ENCODE measurements at places on chromosomes 1 and 21.
A peak's percentile ranks its signal among the peaks of the same experiment; 100 is the strongest.

DNA sequence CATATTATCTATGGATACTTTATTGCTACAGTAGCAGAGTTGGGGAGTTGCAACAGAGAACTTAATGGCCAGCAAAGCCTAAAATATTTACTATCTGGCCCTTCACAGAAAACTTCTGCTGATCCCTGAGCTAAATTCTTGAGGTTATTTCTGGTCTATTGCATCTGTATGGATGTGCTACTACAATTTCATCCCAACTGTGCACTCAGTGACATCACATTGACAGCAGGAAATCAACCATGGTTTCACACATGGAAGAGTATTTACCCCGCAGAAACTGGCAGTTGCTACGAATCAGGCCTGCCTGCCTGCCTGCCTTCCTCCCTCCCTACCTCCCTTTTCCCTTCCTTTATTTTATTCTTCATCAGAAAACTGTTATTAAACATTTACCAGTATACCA lies 12.1 kb downstream of the CLCA2 start:
- no peak for DNase-seq

- no peak for DNase-seq
These were observed 13.6 kb downstream of the MTR start for GRCh38 chr1:236808564-236809130.

DNA sequence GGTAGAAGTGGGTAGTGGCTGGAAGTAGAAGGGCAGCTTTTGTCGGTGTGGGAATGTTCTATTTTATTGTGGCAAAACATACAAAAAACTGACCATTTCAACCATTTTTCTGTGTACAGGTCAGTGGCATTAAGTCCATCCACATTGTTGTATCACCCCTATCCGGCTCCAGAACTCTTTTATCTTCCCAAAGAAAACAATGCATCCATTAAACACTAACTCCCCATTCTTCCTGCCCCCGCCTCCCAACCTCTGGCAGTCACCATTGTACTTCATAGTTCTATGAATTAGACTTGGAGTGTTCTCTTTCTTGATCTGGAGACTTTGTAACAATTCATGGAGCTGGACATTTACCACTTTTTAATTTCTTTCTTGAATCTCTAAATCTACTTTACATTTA lies 55.7 kb downstream of the DEGS1 start:
- no peak for DNase-seq

GRCh38 chr1:211951856-211952255 lies 83.5 kb downstream of the INTS7 start:
- DNase-seq, result peak; percentile 35

- no peak for DNase-seq
These were observed 12.3 kb downstream of the SLC44A3 start for GRCh38 chr1:94832446-94832845.

DNA sequence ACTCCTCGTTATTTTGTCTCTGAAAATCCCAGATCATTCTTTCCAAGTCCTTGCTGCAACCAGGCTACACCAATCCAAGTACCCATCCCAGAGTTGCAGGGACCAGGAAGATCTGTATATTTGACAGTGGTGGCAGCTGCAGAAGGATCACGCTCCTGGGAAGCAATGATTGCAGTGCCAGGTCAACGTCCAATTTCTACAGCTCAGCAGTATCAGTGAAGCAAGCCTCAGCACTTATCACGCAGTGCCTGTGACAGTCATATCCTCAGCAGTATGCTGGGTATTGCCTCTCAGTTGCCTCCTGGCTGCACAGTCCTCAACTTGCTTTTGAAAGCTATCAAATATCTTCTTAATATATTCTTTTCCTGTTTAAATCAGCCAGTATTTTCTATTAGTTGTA lies 66.7 kb downstream of the BARHL2 start:
- peak; percentile 42 for DNase-seq

- DNase-seq, result no peak
These were observed 83.5 kb downstream of the HHAT start for GRCh38 chr1:210412240-210412639.

DNA sequence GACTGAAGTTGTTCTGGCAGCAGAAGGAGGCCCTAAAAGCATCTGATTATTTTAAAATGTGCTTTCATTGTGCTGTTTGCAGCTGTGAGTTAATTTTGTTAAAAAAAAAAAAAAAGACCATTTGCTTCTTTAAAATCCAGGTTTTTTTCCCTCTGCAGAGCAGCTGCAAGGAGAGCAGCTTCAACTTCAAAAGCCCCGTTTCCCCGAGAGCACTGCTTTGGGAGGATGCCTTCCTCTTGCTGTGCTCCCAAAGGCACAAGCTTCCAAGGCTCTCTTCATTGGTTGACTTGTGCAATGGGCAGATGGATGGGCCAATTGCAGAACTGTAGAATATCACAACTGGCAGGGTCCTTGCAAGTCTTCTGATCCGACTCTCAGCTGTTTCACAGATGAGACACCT lies 459.2 kb upstream of the PKN2 start:
- DNase-seq, result no peak

GRCh38 chr1:60697204-60697994 lies 385.0 kb upstream of the NFIA start:
- no peak for DNase-seq

DNA sequence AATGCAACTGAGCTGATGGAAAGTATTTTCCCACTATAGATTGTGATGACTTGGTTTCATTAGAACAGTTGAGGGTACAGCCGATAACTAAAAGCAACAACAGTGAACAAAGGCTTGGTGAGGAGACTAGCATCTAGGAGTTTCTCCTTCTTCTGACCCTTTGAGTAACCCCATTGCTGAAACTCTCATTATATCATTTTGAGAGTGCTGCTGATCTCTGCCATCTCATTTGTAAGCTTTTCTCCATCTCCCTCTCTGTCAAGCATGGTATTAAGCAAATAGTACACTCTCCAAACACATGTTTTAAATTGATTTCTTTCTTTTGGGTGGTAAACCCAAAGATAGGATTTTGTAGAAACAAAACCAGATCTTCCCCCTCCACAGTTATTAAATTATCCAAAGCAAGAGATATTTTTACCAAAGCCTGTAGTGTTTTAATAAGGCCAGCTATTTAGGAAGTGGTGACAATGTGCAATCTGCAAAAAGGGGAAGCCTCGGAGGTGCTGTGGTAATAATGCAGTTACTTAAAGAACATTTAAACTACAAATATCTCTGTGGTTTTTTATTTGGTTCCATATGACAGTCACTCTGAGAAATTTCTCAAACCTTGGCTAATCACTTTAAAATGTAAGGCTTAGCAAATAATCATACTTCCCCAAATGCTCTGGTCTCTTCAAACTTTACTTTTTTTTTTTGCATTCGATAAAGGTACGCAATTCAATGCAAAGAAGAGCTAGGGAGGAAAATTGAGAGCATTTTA lies 287.5 kb downstream of the HLX start:
- DNase-seq, result no peak

DNA sequence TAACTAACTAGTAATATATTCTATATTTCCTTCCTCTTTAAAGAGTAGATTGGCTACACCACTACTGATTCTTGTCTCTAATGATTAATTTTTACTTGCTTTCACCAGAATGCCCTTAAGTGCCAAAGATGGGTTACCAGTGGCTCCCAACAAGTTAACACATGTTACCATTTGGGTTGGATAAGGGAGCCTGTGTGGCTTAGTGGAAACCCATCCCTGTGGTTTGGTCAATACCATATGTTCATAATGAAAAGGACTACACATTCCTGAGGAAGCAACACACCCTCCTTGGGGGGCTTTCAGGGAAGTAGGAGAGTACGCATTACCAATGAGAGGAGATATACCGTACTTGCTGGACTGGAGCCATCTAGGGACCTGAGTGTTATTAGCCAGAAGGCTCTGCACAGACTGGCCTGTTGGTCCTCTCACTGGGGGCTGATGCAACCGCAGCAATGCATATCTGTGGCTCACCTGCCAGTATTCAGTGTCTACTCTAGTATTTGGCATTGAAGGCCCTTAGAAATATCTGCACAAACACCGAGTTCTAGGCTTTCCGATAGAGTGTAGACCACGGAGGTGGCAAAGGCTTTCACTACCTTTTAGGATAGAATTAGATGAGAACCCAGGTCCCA lies 29.3 kb upstream of the PLXNA2 start:
- no peak for DNase-seq

GRCh38 chr1:90391126-90391525 lies 326.0 kb downstream of the BARHL2 start:
- no peak for DNase-seq

GRCh38 chr1:242057745-242058115 lies 58.8 kb upstream of the MAP1LC3C start:
- DNase-seq, result no peak

DNA sequence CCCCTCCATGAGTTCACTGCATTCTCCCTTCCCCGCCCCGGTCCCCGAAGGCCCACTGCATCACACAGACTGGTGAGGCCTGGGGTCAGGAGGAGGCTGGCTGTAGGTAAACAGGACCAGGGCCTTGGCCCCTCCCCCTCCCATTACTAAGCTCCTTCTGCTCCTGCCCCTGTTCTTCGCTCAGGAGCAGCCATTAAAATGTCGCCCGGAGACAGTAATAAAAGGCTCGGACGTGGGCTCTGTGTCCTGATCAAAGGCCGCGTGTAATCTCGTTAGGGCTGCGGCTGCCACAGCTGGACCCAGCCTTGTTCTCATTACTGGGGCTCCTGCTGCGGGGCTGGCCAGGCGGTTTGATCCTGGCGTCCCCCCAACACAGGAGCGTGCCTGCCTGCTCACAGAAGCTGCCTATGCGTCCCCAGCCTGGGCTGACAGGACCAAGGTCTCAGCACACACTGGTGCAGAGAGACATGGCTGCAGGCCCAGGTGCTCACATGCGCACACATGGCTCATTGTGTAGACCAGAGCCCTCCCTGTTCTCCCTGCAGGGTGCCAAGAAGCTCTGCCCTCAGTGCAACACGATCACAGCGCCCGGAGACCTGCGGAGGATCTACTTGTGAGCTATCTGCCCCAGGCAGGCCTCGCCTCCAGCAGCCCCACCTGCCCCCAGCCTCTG lies 24.0 kb downstream of the TMEM53 start:
- peak; percentile 77 for DNase-seq

- DNase-seq, result peak; percentile 53
These were observed 1.6 kb downstream of the CLIC6 start for GRCh38 chr21:34670220-34670961.

DNA sequence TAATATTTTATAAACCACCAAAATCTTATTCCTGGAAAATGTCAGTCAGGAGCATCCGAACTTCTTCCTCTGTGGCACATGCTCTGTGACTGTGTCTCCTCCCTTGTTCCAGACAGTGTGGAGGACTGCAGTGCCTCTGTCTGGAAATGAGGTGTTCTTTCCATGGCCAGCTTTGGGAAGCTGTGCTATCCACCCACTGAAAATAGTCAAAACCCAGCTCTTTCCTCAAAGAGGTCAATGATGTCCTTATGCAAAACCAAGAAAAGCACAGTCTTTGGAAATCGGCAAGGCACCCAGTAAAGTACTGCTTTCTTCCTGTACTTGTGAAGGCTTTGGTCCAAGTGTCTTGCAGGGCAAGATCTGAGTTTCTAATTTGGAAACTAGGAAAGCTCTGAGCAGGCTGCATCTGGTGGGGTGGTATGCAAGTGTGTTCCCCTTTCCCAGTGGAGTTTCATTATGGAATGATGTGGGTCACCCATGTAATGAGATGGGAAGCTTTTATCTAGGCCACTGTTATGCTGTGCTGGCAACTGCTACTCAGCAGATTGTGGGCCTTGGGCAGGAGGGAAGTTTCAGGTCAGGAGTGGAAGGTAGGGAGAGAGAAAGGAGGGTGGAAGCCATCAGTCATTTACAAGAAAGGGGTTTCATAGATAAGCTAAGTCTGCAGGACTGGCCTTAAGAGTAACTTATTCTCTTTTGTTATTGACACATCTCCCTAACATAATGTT lies 6.0 kb downstream of the KIAA0040 start:
- no peak for DNase-seq

- DNase-seq, result no peak
These were observed 1271.4 kb downstream of the KCNT2 start for GRCh38 chr1:195336812-195337211.

- DNase-seq, result no peak
These were observed 28.2 kb upstream of the SLC30A1 start for GRCh38 chr1:211606914-211607753.

GRCh38 chr1:87144316-87144895 lies 184.3 kb upstream of the LMO4 start:
- no peak for DNase-seq

- peak; percentile 53 for DNase-seq
These were observed 21.0 kb upstream of the ARTN start for GRCh38 chr1:43912607-43913006.

DNA sequence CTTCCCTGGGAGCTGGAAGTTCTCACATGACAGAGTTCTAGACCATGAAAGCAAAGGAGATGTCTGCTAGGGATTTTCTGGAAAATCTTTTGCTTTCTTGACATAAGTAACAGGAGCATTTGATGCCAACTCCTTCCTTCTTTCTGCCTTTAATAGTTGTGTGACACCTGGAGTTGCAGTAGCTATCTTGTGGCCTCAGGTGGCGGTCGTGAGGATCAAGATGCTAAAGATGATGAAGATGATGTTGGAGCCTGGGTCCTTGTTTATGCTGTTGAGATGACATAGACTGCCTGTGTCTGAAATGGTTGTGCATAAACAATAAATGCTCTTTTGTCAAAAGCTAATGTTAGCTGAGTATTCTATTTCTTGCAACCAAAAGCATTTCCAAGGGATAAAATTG lies 32.7 kb upstream of the KIRREL1 start:
- no peak for DNase-seq

GRCh38 chr1:43851561-43852338 lies 81.9 kb upstream of the ARTN start:
- DNase-seq, result no peak

Data from hepatocyte (in vitro differentiated cells).